ENCODE measurements at places on chromosomes 3 and 15.

- no peak for DNase-seq
Measured at GRCh38 chr15:65818927-65819562, 27.0 kb upstream of the DENND4A start.

DNA sequence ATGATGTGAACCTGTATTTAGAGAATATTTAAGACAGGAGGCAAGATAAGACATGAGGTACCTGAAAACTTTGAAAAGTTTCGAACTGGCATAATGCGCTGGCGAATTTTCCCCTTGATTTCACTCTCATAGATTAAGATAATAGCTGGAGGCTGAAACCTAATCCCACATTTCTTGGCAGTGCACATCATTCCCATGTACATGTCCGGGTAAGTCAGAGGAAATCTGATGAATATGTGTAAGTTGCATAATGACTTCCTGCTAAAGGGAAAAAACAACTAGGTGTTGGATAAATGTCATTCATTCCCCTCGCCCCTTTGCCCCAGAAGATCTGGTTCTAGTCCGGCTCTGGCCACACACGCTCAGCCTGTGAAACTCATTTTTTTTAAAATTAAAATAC lies 3.6 kb downstream of the CEP19 start:
- DNase-seq = no peak

- DNase-seq = peak; percentile 92
Measured at GRCh38 chr15:40274350-40275274, 8.3 kb downstream of the ANKRD63 start.

GRCh38 chr15:23038726-23039142 lies 635 bp downstream of the TUBGCP5 start:
- DNase-seq = no peak

DNA sequence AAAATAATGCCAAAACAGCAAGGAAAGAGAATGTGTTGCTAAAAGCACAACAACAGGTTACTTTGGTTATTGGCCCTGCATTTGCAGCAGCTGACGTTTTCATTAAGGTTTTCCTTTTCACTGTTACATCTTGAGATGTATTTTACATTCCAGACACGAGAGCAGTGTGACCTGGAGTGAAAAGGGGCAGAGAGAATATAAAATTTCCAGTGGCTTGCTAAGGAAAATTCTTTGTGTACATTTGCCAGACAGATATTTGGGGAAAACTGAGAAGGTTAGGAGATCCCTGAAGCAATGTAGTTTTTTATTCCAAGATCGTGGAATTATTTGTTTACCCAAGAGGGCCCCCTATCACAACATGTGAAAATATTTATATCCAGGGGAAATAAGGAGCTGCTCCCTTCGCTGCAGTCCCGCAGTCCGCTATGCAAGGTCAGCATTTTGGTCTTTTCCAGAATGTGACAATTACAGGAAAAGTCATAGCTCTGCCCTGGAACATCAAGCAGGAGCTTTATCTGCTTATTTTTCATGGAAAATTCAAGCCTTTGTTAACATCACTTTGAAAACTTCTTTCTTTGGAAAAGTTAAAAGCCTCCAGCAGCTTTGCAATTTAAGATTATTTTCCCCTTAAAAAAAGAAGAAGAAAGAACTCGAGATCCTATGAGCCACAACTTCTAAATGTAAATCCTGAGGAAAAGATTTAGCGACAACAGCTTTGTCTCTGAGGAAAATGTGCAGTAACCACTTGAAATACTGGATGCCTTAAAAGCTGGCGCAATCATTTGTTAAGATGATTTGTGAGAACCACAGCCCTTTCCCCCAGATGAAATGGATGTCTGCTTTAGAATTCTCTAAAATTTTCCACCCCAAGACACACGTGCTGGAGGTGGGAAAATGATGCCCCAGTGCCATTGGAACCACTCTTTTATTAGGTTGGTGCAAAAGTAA lies 256.4 kb upstream of the TPM1 start:
- no peak for DNase-seq

DNA sequence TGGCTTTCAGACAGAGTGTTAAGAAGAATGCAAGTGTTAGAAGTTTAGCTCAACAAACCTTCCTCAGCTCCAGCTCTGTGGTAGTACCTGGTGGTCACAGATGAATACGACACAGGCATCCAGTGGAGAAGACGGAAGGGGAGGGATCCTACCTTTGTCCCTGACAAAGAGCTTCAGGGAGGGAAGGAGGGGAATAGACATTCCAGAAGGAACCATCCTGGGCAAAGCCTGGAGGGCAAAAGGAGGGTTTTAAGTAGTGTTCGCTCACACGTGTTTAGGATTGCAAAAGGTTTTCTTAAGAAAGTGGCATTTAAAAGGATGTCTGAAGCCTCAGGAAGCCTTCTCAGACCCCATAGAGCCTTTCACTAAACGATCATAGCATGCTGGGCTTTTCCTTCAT lies 2.8 kb downstream of the CHCHD4 start:
- DNase-seq = no peak

GRCh38 chr3:194555175-194556062 lies 68.6 kb upstream of the ATP13A3 start:
- DNase-seq = no peak

GRCh38 chr3:18044971-18045880 lies 302.8 kb upstream of the TBC1D5 start:
- DNase-seq = no peak

All from activated naive CD8-positive, alpha-beta T cell treated with anti-CD3 and anti-CD28 coated beads, Interleukin-2, amount 10 ng/mL, durations not matched to agents 7 days and 5 days (primary cell).